ENCODE measurements at places on chromosomes 7 and 10. TPM values are rescaled to one million over a fixed set of nuclear protein-coding genes. Genes with fewer than 3 reads are reported as not detected.

CPXM2 gene
- total RNA-seq: 0.16 TPM

MACC1 gene
- 0.16 TPM for total RNA-seq

UTF1 gene
- not detected for total RNA-seq

CCDC146 gene
- total RNA-seq: 15.4 TPM

VSTM4 gene
- 2.3 TPM for total RNA-seq

DLG5 gene
- 34.0 TPM for total RNA-seq

MSMB gene
- not detected for total RNA-seq

HOXA3 gene
- not detected for total RNA-seq

CLRN3 gene
- total RNA-seq: 0.62 TPM

GPR146 gene
- total RNA-seq: 6.7 TPM

RPP38 gene
- total RNA-seq: 7.0 TPM

TMEM229A gene
- 1.7 TPM for total RNA-seq

PRPS1L1 gene
- not detected for total RNA-seq

All from occipital lobe (tissue), 3 donors.